Caudate nucleus (tissue), 63 donors: ENCODE measurements at places on chromosomes 3 and 15.

DNA sequence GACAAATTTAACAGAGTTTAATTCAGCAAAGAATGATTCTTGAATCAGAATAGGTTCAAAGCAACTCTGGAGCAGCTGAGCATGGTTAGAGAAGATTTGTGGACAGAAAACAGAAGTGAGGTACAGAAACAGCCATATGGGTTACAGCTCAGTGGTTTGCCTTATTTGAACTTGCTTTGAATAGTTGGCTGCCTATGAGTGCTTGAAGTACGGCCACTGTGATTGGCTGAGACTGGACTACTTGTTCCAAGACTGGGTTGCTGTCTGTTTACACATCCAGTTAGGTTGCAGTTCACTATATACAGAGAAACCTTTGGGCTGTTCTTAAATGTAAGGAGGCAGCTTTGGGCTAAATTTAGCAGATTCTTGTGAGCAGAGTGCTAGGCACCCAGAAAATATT is 79.4 kb upstream of the CADPS start:
- DNase-seq, result no peak

- no peak for DNase-seq
Observed at GRCh38 chr3:162722337-162722736, 1225.7 kb downstream of the OTOL1 start.

- no peak for DNase-seq
Observed at GRCh38 chr3:22734756-22735155, 468.4 kb upstream of the UBE2E2 start.

GRCh38 chr3:26559227-26559626 is 63.3 kb upstream of the LRRC3B start:
- DNase-seq, result no peak

GRCh38 chr15:80837006-80837405 is 57.8 kb downstream of the CEMIP start:
- no peak for DNase-seq

- DNase-seq, result no peak
Observed at GRCh38 chr3:126528800-126529541, 5.0 kb downstream of the CHST13 start.

DNA sequence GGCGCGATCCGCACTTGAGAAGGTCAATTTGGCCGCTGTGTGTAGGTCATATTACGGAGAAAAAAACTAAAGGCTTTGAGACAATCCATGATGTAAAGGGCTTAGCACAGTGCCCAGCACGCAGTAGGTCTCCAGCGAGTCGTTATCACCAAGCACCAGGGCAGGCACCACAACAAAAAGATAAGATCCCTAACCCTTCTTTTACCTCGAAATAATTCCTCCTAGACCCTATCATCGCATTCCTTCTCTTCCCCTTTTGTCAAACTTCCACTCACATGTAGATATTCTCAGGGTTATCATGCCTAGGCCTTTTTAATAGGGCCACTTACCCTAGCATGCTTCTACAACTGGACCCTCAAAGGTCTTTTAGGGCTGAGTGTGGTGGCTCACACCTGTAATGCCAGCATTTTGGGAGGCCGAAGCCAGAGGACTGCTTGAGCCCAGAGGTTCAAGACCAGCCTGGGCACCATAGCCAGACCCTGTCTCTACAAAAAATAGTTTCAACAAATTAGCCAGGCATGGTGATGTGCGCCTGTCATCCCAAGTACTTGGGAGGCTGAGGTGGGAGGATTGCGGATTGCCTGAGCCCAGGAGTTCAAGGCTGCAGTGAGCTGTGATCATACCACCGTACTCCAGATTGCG is 13.5 kb downstream of the ZNF774 start:
- DNase-seq, result no peak

GRCh38 chr15:58628206-58628947 is 121.1 kb downstream of the ADAM10 start:
- no peak for DNase-seq

GRCh38 chr3:153291059-153291685 is 129.1 kb downstream of the RAP2B start:
- no peak for DNase-seq

DNA sequence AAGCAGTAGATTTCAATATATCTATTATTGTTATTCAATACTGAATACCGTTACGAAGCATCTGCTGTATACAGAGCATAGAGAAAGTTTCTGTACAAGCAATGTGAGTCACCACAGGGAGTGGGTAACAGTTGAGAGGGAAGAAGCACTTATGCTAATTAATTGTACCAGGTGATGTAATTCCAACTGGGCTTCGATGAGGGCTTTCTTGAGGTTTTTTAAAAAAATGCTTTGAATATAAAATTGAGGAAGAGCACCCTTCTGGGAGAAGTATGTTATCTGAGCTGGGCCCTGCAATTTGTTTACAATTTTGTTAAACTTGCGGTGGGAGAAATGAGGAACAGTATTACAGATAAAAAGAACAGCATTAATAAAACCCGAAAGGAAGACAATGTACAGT is 197.9 kb downstream of the TPRG1 start:
- DNase-seq, result no peak

- DNase-seq, result no peak
Observed at GRCh38 chr3:15976524-15976923, 178.7 kb upstream of the ANKRD28 start.

- no peak for DNase-seq
Observed at GRCh38 chr3:50302095-50303012, 1.0 kb downstream of the HYAL1 start.

GRCh38 chr3:4759689-4760312 is 219.4 kb upstream of the BHLHE40 start:
- DNase-seq, result no peak

- DNase-seq, result no peak
Observed at GRCh38 chr3:108153451-108153981, 62.7 kb upstream of the CD47 start.
